ENCODE measurements at places on chromosomes 2 and 18. TPM values are rescaled to one million over a fixed set of nuclear protein-coding genes. Genes with fewer than 3 reads are reported as not detected.
A peak's percentile ranks its signal among the peaks of the same experiment; 100 is the strongest.

- no peak for DNase-seq
These were observed 125.3 kb upstream of the APCDD1 start for GRCh38 chr18:10329101-10329500.

Gene RUFY4
- total RNA-seq: not detected

DNA sequence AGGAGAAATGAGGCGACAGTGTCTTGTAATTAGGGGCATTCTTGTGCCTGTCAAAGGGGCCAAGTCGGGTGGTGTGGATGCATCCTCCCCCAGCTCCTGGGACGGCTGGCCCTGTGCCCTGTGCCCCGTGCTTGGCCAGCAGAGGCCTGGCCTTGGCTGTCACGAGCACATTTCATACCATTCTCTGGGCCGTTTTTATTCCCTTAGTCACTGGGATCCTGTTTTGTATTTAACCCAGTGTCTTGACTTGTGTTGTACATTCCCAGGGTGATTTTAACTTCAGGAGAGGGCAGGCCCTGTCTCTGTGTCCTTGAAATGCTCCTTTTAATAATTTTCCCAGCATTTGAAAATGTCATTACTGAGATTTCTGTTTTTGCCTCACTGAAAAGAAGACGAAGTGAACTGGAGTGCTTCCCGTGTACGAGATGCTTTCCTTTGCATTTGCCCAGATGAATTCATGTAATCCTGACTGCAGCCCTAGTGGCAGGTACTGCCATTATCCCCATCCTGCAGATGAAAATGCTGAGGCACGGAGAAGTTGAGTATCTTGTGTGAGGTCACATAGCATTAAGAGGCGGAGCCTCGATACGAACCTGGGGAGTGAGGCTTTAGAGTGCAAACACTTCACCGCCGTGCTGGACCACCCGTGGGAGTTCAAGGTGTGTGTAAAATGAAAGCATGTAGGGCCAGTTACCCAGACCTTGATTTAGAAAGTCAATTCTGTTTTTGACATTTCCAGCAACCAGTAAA is 57.0 kb downstream of the SH3RF3 start:
- DNase-seq: no peak

GRCh38 chr2:120844070-120844738 is 108.5 kb downstream of the GLI2 start:
- DNase-seq: no peak

Gene PPP1R7
- 34.9 TPM for total RNA-seq

- no peak for DNase-seq
These were observed 36.7 kb downstream of the PROC start for GRCh38 chr2:127454595-127455565.

DNA sequence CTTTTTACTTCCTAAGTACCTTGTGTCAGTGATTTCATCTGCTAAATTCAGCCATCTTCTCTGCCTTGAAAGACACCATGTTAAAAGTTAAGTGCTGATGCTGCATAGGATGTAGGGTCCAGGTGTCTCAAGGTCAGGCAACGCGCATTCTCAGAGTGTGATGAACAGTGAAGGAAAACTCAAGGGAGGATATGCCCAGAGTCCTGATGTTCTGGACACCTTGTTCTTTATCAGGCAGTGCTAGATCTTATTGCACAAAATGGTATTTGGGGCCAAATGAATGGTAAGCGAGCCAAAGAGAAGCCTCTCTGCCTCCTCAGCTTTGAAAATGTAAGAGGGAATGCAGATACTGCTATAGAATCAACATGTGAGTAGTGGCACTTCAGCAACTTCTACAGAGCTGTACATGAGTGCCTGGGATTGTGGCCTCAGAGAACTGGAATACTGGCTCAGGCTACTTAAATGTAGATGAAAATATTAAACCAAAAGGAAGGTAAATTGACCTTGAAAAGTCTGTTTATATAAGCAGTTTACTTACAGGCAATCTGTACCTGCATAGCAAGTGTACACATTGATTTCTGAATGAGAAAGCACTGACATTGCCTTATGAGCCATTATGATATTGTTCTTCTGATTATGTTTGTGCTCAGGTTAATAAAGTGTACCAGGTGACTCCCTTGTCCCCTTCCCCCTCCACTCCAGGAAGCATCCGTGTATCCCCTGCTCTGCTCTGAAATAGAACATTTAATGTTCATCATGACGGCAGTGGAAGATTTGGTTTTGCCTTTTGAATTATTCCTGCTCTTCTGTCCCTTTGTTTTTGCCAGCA is 86.7 kb upstream of the RANBP2 start:
- DNase-seq: no peak

DNA sequence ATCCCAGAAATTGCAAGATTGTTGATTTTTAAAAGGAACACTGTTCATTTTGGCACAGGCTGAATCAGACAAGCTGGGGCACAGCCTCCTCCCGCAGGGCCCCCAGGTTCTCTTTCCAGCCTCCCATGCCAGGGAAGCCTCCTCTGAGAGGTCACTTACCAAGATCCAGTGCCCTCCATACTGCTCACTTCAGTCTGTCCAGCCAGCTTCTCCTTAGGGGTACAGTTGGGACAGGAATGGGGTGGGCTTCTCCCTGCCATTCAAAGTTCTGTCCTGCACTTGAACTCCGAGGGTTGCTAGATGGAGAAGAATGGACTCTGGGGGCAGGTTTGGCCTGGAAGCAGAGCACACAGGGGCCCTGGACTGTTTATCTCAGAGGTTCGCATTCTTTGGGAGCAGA is 7.5 kb upstream of the CYP26B1 start:
- DNase-seq: no peak

Gene GCA
- total RNA-seq: 37.4 TPM

DNA sequence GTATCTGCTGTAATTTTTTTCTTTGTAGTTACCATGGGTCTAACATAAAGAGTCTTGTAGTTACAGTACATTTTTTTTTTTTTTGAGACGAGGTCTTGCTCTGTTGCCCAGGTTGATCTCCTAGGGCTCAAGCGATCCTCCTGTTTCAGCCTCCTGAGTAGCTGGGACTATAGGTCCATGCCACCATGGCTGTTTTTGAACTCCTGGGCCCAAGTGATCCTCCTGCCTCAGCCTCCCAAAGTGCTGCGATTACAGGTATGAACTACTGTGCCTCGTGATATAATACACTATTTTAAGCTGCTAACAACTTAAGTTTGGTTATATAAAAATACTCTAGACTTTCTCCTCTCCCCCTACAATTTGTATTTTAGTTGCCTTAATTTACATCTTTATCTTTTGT is 46.3 kb downstream of the ASB1 start:
- no peak for DNase-seq

Gene SNTG2
- total RNA-seq: 2.7 TPM

- peak; percentile 46 for DNase-seq
These were observed 438.2 kb downstream of the EPHA4 start for GRCh38 chr2:221133941-221134340.

DNA sequence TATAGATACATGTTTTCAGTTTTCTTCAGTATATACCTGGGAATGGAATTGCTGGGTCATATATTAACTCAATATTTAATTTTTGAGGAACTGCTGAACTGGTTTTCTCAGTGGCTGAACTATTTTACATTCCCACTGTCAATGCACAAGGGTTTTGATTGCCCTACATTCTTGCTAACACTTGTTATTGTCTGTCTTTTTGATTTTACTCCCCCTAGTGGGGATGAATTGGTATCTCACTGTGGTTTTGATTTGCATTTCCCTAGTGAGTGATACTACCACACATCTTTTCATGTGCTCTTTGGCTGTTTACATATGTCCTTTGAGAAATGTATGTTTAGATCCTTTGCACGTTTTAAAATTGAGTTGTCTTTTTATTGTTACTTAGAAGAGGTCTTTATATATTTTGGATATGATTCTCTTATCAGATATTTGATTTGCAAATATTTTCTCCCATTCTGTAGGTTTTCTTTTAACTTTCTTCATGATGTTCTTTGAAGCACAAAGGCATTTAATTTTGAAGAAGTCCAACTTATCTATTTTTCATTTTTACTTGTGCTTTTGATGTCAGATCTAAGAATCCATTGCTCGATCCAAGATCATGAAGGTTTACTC is 36.2 kb downstream of the ASB1 start:
- no peak for DNase-seq

Measured in tongue (tissue), 3 donors.